Stimulated activated CD8-positive, alpha-beta memory T cell treated with anti-CD3 and anti-CD28 coated beads, Interleukin-15, amount 100 ng/mL, for 24 hours (primary cell): ENCODE measurements at places on chromosomes 2 and 18.

- no peak for DNase-seq
These were observed 100.4 kb upstream of the SMAD2 start for GRCh38 chr18:48030616-48031480.

DNA sequence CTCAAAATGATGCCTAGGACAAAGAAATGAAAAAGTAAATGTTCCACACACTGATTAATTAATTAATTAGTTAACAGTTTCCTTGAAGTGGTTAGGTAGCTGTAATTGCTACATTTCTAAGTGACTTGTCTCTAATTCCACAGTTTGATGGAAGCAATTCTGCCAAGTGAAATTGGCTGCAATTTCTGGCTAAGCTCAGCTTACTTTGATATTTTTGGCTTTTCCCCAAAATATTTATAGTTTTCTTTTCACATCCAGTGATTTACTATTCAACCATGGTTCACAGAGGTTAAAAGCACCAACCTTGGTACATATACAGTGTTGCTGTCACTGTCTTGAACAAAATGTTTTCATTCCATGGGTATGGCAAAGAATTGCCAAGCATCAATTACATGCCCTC, 459.5 kb upstream of the CDH20 start:
- DNase-seq: no peak

DNA sequence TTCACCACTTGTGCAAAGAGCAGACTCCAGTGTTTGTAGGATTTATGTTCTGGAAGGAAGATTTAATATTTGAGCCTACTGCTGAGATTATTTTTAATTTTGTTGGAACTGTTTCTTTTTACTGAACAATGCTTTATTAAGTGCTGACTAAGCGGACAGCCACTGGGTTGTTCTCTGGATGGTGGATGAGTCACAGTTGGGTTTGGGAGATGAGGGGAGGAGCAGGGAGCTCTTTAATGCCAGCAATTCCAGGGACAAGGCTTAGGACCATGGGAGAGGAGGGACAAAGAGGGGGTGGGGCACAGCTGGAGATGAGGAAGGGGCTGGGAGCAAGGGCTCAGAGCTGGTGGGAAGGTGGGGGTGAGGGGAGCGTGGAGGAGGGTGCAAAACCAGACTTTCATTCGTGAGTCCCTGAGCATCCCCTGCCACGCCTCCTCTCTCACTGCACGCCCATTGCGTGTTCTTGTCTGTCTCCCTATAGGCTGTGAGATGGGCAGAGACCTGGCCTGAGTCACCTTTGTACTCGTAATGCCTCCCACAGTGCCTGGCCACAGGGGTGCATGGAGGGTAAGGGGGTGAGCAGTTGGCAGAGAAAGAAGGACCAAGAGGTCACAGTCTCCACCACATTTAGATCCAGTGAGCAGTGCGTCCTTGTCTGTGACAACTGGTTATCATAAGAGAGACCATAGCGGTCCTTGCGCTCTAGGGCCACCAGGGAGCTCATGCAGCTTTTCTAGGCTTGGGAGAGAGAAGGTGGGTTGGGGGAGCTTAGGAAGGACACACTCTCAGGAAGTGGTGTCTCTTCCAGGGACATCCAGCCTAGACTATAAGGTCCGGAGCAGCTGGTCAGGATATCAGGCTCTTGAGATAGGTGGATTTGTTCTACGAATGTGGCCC, 18.4 kb downstream of the SLC4A3 start:
- no peak for DNase-seq

GRCh38 chr2:217801711-217802110, 201.1 kb downstream of the TNS1 start:
- DNase-seq: no peak

GRCh38 chr2:12302691-12303090, 414.0 kb upstream of the TRIB2 start:
- DNase-seq: no peak

GRCh38 chr18:79385326-79385707, 10.4 kb upstream of the NFATC1 start:
- no peak for DNase-seq

DNA sequence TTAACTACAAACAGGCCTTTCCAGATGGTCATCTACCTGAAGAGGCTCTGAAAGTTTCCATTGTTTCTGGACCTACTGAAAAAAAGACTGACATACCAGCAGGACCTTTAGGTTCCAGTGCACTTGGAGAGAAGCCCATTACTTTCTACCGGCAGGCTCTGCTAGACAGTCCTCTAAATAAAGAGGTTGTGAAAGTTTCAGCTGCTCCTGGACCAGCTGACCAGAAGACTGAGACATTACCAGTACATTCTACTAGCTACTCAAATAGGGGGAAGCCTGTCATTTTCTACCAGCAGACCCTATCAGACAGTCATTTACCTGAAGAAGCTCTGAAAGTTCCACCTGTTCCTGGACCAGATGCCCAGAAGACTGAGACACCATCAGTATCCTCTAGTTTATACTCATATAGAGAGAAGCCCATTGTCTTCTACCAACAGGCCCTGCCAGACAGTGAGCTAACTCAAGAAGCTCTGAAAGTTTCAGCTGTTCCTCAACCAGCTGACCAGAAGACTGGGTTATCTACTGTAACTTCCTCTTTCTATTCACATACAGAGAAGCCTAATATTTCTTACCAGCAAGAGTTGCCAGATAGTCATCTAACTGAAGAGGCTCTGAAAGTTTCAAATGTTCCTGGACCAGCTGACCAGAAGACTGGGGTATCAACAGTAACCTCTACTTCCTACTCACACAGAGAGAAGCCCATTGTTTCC, 65.8 kb downstream of the ALMS1 start:
- DNase-seq: no peak

DNA sequence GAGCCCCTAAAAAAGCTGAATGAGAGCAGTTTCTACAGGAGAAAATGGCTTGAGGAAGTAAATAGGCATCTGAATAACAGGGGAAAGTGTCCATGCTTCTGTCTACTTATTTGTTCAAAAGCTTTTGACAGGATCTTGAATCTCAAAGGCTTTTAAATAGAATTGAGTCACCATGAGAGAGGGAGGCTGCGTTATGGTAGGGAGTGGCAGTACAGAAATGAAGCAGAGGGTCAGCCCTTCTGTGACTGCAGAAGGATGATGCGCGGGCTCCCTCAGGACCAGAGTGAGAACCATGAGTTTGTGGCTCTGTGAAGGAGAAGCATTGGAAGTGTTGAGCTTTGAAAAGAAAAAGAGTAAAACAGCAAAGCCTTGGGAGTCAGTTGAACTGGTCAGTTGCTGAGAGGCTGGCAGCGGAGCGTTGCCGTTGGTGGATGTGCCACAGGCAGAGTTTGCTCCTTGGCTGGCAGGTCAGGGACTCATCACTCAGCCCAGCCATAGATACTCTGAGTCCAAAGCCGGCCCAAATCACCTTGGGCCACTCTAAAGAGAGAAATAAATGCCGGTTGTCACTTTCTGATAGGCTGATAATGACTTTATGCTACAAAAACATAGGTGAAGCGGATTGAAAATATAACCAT, 17.4 kb downstream of the COPS7B start:
- no peak for DNase-seq

GRCh38 chr2:16437189-16437588, 228.4 kb downstream of the CYRIA start:
- no peak for DNase-seq

GRCh38 chr2:111636905-111637304, 247.1 kb downstream of the ANAPC1 start:
- no peak for DNase-seq
